ENCODE measurements at places on chromosomes 6 and 20.

GRCh38 chr20:2109425-2110210 lies 8.0 kb downstream of the STK35 start:
- DNase-seq, result no peak

DNA sequence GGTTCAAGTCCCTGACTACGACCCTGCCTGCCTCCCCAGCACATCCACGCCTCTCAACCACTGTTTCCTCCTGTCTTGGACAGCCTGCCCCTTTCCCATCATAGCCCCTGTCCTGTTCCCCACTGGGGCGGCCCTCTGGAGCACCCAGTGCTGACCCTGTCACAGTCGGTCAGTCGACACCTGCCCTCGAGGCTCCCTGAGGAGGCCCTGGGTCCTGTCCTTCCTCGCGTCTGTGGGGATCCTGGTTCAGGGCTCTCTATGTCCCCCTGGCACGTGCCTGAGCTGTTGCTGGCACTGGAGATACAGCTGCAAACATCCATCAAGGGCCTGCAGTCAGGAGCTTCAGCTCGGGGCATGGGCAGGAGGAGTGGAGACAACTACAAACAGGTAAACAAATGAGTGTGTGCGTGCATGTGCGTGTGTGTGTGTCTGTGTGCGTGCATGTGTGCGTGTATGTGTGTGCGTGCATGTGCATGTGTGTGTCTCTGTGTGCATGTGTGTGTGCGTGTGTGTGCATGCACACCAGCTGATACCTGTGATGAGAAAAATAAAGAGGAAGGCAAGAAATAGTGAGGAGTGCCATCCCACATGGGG lies 132.8 kb downstream of the PHACTR3 start:
- no peak for DNase-seq

DNA sequence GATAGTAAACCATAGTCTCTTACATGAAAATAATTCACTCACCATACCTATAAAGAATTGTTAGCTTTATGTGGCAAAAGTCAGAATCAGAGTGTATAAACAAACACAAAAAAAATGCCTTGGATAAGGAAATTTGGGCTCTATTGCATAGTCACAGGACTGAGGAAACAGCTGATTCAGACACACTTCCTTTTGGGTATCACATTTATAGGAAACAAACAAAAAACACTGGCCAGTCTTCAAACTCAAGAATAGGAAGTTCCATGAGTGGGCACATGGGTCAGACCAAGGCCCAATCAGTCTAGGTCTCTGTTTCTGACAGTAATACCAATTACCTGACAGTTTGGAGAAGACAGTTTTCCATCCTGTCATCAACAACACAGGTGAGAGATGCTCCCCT lies 8.0 kb downstream of the SLC18B1 start:
- no peak for DNase-seq

DNA sequence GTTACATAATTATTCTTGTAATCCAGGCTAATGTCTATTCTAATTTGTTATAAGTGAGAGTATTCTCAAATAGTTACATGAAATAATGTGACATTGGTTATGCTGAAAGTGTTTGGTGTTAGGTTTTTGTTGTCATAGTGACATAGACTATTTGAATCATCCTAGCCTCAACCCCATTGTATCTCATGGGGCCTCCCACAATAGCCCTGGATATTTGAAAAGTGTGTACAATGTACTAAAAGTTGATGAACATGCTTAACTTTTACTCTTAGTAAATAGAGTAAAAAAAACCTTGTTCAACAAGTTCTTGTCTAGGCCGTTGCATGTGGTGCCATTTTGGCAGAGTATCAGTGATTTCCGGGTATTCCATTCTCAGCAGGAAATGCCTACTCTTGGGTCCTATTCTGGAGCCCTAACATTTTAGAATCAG lies 83.0 kb downstream of the RTN4IP1 start:
- no peak for DNase-seq

GRCh38 chr20:19652591-19653026 lies 105.4 kb upstream of the RIN2 start:
- no peak for DNase-seq

DNA sequence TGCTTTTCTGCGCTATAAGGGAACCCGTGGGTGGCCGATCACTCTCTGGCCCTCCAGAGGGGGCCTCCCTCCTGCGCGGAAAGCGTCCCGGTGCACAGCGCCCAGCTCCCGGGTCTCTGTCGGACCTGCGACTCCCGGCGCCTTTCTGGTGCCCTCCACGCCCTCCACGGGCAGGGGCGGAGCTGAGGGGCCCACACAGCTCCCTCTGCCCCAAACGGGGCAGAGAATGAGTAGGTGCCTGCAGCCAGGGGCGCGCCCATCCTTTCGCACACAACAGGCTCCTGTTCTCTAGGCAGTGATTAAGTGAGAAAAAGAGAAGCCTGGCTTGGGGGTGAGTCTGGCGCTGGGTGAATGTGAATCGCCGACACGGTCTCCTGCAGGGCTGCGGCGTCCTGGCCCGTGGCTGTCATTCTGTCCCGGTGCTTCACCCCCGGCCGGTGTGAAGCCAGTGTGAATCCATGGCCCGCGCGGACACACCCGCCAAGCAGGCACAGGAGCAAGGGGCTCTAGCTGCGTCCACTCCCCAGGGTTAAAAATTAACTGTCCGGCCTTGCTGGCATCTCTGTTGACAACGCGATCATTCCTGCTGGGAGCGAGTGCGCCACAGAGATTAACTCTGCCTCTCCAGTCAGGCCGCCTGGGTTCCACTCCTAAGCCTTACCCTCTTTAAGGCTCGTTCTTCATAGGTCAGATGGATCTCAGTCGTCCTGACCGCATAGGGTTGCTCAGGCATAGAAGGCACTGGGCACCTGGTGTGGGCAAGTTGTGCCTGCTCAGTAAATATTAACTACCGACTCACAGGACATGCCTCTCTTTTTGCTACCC lies 88.8 kb downstream of the PCSK2 start:
- no peak for DNase-seq

DNA sequence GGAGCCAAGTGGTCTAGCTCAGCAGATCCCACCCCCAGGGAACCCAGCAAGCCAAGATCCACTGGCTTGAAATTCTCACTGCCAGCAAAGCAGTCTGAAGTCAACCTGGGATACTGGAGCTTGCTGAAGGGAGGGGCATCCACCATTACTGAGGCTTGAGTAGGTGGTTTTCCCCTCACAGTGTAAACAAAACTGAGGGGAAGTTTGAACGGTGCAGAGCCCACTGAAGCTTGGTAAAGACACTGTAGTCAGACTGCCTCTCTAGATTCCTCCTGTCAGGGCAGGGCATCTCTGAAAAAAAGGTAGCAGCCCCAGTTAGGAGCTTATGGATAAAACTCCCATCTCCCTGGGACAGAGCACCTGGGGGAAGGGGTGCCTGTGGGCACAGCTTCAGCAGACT lies 819.5 kb upstream of the EPHA7 start:
- DNase-seq, result no peak

DNA sequence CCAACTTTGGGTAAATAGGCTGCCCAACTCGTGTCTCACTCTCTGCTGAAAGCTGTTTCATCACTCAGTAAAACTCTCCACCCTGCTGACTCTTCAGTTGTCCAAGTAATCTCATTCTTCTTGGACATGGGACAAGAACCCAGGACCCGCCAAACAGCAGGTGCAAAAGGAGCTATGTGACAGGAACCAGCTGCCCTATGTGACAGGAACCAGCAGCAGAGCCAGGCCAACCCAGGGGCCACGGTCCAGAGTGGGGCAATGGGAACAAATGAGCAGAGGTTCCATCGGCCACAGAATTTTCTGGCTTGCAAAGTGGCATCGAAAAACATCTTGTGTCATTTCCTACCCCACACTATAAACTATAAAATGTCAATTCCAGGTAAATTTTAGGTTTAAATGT lies 56.5 kb downstream of the MOXD1 start:
- DNase-seq, result no peak

GRCh38 chr20:13436530-13436929 lies 202.2 kb downstream of the TASP1 start:
- DNase-seq, result no peak

- no peak for DNase-seq
These were observed 12.4 kb downstream of the B4GALT5 start for GRCh38 chr20:49701241-49701790.

DNA sequence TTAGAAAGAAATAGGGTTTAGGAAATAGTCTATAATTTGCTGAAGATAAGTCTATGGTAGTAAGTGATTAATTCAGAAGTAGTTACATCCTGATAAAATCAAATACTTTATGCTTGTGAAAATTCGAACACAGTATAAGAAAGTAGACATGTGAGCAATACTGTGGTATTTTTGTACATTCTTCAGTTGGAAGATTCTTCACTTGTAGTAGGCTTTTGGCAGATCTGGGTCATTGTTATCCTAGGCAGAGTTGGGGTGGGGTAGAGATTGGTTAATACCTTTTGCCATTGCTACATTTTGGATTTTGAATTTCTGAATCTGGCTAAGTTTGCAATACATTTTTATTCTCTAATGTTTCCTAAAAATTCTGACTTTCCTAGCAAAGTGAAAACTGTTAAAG lies 197.5 kb downstream of the BCKDHB start:
- no peak for DNase-seq

GRCh38 chr6:62150048-62150663 lies 135.9 kb downstream of the KHDRBS2 start:
- DNase-seq, result no peak

DNA sequence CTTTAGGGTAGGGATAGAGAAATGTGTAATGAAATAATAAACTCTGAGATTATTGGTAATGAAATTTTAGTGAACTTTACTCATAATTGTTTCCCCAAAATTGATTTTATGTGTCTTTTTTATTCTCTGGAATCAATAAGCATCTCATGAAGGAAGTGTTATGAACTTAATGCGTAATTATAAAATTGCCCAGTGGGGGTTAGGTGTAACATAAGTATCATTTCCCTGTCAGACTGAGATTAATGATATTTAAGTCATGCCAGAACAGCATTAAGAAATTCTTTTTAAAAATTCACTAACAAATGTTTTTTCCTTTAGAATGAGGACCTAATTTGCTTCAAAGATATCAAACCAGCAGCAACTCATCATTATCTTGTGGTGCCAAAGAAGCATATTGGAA lies 10.0 kb downstream of the HINT3 start:
- no peak for DNase-seq

DNA sequence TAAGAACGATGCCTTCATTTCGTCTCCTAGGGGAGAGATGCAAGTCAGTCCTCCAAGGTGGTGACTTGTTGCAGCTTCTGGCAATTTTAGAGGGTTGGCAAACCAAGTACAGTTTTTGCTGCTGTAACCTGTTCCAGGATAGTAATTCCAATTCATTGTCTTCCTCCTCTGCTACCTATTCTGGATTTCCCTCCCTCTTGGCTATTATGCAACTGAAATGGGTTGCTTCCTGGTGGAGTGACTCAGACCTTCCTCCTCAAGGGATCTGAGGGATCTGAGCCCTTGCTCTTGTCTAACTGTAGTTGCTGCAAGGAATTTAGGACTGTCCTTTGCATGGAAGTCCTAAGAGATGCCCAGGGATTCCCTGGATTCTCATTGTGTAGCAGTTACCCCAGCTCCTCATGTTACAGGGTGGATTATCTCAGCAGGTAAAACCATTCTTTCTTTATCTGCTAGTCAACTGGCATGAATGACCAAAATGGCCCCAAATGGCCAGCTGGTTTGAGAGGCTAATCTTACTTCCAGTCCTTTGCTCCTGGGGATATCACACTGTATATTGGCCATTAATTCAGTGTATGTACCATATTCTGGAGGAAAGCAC lies 17.6 kb upstream of the ELMO2 start:
- DNase-seq, result no peak

DNA sequence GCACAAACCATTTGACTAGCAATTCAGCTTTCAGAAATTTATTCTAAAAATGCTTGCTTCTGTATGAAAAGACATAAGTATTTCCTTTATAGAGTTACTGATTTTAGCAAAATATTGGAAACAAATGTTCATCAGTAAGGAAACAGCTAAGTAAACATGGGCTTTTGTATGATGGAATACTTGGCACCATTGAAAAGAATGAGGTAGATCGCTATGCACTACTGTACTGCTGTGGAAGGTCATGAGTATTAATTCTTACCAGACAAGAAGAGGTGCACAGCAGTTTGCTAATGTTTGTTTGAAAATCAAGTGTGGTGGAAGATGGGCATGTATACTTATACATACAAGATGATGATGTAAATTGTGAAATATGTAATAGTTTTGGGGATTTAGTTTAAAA lies 73.0 kb downstream of the FARS2 start:
- DNase-seq, result no peak

DNA sequence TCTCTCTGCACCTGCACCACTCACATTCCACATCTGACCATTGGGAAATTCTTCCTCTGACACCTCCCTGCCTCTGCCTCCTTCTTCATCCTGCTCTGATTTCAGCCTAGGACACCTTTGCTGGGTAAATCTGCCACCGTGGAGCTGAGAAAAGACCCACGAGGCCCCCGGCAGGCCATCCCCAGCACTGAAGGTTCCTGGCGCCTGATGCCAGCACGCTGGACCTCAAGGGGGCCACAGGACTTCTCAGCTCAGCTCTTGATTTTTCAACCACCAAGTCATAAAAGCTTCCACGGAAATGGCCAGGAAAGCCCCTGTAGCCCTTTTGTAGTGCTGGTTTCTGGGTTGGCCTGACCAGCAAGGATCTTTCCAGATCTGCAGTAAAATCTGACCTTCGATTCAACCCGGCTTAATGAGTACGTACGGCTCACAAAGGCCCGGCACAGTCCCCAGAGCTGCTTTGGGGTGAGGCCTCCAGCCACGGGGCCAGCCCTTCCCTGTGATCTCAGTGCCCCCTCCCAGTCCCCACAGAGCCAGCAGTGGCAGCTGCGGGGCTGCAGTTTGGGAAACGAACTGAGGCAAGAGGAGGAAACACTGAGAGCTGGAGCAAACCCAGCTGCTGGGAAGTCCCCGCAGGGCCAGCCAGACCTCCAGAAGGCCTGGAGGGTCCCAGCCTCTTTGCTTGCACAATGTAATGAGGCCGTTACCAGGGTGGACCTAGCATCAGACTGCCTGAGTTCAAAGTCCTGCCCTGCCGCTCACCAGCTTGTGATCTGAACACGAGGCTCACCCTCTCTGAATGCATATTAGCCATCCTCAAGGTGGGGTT lies 157.5 kb downstream of the BMP7 start:
- DNase-seq, result no peak

DNA sequence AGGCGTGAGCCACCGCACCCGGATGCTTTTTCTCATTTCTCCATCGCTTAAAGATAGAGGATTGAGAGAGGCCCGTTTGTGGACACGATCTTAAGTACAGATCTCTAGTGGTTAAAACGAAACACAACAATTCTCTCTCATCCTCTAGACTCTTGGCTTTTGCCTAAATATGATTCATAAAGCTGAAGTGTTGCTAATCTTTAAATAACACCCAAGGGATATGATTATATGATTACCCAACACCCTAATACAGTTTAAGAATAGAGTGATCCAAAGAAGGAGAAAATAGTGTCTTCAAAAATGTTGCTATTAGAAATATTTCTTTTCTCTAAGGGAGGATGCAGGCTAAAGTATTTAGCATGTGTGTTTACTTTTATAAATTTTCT lies 50.4 kb downstream of the MTHFD1L start:
- DNase-seq, result no peak
